ENCODE measurements at places on chromosomes 11 and 22.

DNA sequence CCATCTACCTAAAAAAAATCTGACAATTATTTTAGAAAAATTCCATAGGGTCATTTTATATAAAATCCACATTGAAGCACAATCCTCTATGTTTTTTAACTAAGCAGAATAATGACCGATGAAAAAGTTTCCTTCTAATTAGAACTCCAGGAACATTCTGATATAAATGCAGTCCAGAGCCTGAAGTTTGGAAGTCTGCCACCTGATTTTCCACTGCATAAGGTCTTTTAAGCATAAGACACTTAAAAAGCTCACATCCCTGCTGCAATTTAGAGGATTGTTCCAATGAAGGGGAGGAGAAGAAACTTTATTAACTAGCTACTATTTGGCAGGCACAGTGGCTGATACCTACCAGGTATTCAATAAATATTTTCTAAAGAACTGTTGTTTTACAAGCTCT, 570.3 kb upstream of the ANO5 start:
- no peak for DNase-seq

- no peak for DNase-seq
These were observed 24.6 kb downstream of the MRGPRD start for GRCh38 chr11:68956142-68956541.

- DNase-seq, result no peak
These were observed 17.5 kb downstream of the CASP5 start for GRCh38 chr11:105005451-105005845.

GRCh38 chr11:127052404-127052803, 51.8 kb upstream of the KIRREL3 start:
- no peak for DNase-seq

DNA sequence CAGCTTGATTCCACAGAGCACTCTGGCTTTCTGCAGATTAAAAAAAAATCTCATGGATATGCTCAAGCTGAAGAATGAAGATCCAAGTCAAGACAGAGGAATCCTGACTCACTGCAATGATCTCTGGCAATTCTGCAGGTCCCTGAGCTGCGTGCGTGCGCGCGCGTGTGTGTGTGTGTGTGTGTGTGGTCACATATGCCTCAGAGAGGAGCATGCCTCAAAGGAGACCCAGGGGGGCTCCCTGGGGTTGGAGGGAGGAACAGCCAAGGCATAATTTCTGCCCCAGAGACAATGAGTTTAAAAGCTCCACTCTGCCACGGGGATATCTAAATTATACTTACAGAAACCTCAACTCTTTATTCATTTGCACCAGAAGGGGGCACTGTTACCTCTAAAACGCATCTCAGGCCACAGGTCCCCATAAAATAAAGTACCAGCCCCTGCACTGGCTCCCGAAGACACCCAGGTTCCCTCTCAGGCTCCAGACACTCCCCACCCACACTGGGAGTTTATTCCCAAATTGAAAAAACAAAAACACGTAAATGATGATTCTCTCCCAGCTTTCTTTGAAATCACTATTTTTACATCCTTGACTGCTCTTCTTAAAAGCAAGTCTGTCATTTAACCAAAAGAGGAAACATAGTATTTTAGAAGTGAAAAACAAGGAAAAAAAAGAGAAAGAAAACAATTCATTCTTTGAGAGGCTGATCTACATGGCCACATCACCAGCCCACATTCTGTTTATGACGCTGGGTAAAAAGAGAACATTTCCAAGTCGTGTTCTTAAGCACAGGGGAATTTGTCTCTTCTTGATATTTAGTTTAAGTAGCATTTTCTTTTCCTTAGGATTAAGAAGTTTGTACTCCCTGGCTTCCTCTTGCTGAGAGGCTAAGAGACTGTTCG, 401.0 kb downstream of the LARGE1 start:
- DNase-seq, result peak; percentile 12

GRCh38 chr11:56089697-56090096, 3.4 kb upstream of the OR8I2 start:
- no peak for DNase-seq

- no peak for DNase-seq
These were observed 40.2 kb downstream of the RRM1 start for GRCh38 chr11:4134806-4135205.

DNA sequence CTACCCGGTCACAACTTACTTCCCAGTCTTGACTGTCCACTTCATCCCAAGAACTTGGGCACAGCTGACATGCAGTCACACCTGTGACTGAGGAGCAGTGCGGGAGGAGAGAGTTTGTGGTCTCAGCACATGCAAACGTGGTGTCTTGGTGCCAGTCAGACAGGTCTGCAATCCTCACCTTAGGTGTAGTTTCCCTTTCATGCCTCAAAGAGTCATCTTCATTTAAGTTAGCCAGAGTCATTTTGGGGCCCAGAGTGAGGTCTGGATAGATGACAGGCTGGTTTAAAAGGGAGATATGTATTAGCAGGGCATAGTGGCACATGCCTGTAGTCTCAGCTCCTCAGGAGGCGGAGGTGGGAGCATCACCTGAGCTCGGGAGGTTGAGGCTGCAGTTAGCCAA, 108.5 kb upstream of the SORL1-AS1 start:
- DNase-seq, result no peak

GRCh38 chr11:42066113-42066512, 606.7 kb upstream of the LRRC4C start:
- DNase-seq, result no peak

DNA sequence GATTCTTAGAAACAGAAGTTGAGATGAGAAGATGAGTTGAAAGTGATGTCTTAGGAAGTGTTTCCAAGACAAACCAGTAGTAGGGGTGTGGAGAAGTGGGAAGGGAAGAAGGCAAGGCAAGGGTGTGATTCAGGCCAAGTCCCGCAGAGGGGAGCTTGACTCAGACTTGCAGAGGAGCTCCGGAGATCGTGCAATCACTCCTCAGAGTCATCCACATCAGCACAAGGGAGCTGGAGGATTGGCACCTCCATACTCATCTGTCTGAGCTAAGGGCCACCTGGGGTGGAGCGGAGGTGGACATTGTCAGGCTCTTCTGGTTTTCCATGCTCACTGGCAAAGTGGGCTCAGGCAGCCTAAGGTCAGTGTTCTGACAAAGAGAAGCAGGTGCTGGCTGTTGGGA, 44.4 kb downstream of the CHRDL2 start:
- DNase-seq, result no peak

GRCh38 chr22:21951931-21952465, 650 bp downstream of the PPM1F start:
- peak; percentile 22 for DNase-seq

DNA sequence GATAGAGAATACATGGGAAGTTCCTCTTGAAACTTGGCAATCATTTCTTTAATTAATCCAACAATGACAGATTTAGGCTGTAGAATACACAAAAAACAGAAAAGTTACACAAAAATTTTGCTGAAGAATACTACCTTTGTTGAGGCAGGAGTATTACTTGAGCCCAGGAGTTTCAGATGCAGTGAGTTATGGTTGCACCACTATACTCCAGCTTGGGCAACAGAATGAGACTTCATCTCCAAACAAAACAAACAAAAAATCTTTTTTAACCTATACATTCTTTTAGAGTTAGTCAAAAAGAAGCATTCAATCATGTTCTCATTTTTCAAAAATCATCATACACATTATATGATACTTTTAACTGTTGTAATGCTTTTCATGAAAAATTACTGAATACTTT, 22.1 kb downstream of the UEVLD start:
- DNase-seq, result no peak

GRCh38 chr11:15171956-15172355, 57.2 kb downstream of the INSC start:
- no peak for DNase-seq

DNA sequence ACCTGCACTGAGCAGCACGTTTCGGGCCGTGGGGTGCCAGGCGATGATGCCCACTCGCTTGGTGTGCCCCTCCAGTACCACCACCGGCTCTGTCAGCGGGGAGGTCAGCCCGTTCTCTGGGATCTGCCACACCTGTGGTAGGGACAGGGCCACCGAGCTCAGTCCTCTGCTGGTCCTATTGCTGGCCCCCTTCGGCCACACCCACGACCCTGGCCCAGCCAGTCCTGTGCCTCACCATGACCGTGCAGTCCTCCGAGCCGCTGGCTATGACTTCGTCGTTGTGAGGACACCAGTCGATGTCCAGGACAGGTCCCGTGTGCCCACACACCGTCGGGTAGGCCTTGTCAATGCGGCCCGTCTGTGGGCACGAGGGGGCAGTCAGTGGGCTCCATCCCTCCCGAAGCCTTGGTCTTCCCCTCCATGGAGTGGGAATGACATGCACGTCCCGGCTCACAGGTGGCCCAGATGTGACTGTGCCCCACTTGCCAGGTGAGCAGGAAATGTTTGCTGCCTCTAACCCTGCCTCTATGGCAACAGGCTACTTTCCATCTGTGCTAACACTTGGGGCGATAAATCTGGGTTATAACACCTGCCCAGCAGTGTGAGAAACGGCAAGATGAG, 1.4 kb downstream of the CORO1B start:
- DNase-seq, result no peak

DNA sequence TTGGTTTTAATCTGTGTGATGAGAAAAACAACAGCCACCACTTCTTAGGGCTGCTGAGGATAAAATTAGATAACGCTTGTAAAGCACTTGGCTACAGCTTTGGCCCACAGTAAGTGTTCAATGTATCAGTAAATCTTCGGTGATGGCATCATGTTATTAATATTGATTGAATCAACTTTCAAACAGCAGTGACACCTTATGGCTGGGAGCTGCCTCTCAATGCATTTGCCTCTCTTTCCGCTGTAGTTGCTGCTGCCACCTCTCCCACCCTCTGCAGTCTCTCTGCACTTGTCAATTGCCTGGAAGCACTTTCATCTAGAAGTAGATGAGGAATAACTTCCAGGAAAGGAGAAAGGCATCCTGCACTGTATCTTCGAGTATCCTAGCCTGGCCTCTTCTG, 491.1 kb downstream of the OPCML start:
- DNase-seq, result no peak

GRCh38 chr11:66003291-66003690, 988 bp downstream of the BANF1 start:
- no peak for DNase-seq

DNA sequence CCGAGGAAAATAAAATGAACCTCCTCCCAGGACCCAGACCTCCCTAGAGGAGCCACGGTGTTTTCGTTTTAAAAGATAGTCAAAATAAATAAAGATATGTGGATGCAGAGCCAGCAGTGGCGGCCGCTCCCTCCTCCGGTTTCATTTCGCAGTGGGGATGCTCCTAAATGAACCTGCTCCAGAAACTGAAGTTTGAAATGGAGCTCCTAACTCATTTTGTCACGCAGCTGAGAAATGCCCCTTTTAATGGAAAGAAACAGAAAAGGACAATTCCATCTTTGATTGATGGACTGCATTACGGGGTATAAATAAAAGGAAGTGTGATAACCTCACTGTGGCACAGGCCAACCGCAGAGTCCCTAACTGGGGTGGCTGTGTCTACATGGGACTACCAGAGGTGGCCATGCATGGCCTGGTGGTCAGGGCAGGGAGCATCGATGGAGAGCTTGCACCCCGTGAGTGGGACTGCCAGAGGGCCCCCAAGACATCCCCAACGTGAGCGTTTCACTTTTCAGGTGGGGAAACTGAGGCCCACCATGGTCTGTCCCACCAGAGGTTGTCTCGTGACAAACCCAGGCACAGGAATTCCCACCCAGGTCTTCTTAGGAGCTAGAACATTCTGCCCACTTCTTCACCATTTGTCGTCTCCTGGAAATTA, 426.6 kb downstream of the BRD1 start:
- DNase-seq, result no peak

GRCh38 chr11:82733444-82734119, at the start of gene FAM181B:
FAM181B (minus strand) TSS chr11:82733864; CDS start chr11:82733729, 135 bp downstream.
- DNase-seq, result peak; percentile 81

DNA sequence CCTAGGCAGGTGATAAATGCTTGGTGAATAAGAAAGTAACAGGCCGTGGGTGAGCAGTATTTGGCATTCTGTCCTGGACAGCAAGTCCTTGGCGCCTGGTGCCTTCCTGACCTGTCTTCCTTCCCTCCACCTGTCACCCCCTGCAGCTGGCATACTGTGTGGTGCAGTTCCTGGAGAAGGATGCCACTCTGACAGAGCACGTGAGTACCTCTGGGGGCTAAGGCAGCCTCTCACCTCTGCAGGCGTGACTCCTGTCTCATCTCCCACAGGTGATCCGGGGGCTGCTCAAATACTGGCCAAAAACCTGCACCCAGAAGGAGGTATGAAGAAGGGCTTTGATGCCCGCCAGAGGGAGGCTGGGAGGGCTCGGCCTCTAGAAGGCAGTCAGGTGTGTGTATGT, 4.4 kb downstream of the GPHA2 start:
- no peak for DNase-seq

- peak; percentile 93 for DNase-seq
These were observed at the start of gene CRYAB for GRCh38 chr11:111911563-111912401. CRYAB (minus strand) TSS chr11:111911770; CDS start chr11:111911724, 46 bp downstream.

DNA sequence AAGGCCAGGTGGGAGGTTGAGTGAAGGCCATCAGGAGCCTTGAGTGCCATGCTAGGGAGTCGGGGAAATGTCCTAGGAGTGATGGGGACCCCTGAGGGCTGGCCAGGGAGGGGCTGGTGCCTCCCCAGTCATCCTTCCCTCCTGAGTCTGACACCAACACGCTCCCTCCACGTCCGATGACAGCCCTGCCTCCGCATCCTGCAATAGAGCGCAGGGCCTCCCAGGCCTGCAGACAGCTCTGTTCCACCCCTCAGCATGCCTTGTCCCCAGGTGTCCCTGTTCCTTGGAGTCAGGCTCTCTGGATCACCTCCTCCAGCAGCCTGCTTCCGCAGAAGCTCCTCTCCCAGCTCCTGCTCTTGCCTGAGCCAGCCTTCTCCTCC, 3.1 kb downstream of the RAC2 start:
- DNase-seq, result no peak

DNA sequence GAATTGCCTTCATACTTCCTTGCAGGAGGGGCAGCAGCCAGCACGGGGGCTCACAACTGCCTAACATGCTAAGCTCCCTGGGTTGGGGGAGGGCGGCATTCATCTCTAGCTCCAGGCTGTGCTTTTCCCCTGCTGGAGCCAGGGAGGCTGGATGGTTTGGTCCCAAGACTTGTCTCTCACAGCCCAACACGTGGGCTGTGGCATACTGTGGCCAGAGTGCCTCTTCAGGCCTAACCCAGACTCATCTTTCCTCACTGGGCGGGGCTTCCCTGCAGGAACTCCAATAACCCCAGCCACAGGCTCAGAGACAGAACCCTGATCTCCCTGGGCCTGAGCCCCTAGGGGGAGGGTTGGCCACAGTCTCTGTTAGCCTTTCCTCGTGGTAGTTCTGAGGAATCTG, 121.9 kb upstream of the PLET1 start:
- no peak for DNase-seq
